CD4-positive, alpha-beta T cell treated with Interleukin-4 for 1 hour (primary cell): ENCODE measurements at places on chromosomes 7 and 10.

DNA sequence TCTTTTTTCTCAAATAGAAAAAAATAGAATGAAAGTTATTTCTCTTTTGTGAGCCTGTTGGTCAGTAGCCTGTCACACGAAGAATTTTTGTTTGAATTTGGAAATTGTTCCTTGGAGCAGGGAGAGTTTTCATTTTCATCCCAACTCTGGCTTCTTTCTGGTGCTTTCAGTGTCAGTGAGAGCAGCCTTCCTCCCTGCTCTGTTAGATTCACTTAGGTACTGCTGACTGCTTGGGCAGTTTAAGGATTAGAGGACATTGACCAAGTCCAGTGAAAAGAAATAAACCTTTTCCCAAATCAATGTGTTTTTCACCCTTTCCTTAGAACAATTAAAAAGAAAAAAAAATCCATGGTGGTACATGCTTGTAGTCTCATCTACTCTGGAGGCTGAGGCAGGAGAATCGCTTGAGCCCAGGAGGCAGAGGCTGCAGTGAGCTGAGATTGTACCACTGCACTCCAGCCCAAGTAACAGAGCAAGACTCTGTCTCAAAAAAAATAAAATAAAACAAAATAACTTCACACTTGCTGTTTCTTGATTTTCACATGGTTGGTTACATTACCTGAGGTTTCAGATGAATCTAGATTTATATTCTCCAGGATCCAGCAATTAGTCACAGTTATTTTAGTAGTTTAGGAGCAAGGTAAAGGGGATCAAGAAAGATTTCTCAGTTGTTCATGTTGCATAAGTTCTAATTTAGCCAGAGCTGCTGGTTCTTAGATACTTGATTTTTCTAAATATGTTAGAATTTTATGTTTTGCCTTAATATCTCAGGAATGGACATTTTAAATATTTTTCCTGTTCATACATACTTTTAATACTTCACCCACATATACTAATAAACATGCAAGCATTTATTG, 63.1 kb downstream of the ZNRF2 start:
- DNase-seq, result no peak

DNA sequence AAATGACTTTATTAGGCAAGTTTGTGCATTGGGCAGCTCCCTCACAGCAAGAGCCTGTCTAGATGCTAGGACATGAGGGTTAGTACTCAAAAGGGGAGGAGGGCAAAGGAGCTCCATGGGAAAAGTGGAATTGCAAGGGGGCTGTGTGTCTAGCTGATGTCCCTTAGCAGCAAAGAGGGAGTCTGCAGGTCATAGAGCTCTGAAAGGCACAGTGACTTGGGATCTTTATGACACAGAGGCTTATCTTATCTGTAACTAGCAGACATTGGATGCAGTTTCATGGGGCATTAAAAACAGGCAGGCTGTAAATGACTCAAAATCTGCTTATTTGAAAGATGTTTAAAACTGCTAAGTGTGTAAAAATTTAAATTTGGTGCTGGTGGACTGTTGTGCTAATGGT, 556.2 kb upstream of the FZD8 start:
- no peak for DNase-seq

- DNase-seq, result no peak
Measured at GRCh38 chr7:74545921-74546320, 92.2 kb downstream of the GTF2IRD1 start.

DNA sequence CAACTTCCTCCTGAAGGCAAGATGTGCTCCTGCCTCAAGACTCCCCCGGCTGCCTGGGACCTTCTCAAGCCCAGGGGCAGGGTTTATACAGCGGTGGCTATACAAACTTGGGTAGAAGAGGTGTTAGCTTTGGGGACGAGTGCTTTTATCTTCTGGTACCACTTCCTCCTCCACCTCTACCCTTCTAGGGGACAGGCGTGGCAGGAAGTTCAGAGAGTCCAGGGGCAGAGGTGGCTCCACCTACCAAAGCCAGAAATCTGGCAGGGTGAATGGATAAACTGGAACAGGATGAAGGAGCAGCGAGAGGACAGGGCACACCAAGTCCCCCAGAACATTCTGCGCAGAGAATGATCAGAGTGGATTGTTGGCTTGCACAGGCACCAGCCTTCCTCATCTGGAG, 24.0 kb upstream of the TM9SF3 start:
- no peak for DNase-seq

- peak; percentile 73 for DNase-seq
Measured at GRCh38 chr7:151876899-151877777, at the start of gene PRKAG2. PRKAG2 (minus strand) TSS chr7:151877115; CDS start chr7:151876620, 495 bp downstream.

GRCh38 chr10:84172467-84173356, 889 bp upstream of the GPR15LG start:
- no peak for DNase-seq

GRCh38 chr7:47561715-47562446, 20.0 kb downstream of the TNS3 start:
- no peak for DNase-seq

- DNase-seq, result peak; percentile 33
Measured at GRCh38 chr7:17152721-17153120, 145.7 kb upstream of the AHR start.

DNA sequence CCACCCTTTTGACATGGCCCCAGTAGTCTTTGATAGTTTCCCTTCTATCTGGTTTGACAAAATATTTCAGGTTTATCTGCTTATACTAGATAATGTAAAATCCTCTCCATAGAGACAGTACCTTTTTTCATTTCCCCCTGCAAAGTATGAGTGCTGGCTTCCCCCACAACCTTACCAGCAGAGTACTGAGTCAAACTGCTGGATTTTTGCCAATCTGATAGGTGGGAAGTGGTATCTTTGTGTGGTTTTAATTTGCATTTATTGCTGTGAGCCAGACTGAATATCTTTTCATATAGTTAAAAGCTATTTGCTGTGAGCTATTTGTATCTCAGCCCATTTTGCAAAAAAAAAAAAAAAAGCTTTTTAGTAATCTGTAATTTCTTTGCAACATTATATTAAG, 32.1 kb upstream of the HECTD2 start:
- DNase-seq, result peak; percentile 64

DNA sequence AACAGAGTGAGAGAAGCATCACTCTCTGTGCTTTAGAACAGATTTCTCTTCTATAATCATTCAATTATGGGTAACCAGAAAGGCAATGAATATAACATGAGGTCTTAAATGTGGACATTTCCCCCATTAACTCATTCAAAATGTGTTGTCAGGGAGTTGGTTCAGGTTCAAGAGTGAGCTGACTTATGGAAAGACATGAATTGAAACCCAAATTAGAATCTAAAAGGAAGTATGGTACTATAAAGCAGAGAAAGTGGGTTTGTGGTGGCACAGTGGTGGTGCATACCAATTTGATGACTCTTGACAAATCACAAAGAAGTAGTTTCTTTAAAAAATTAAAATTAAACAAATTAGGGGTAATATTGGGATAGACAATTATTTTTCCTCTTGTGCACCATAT, 114.6 kb upstream of the MEOX2 start:
- no peak for DNase-seq

GRCh38 chr10:33333260-33334101, 986 bp downstream of the NRP1 start:
- peak; percentile 31 for DNase-seq

DNA sequence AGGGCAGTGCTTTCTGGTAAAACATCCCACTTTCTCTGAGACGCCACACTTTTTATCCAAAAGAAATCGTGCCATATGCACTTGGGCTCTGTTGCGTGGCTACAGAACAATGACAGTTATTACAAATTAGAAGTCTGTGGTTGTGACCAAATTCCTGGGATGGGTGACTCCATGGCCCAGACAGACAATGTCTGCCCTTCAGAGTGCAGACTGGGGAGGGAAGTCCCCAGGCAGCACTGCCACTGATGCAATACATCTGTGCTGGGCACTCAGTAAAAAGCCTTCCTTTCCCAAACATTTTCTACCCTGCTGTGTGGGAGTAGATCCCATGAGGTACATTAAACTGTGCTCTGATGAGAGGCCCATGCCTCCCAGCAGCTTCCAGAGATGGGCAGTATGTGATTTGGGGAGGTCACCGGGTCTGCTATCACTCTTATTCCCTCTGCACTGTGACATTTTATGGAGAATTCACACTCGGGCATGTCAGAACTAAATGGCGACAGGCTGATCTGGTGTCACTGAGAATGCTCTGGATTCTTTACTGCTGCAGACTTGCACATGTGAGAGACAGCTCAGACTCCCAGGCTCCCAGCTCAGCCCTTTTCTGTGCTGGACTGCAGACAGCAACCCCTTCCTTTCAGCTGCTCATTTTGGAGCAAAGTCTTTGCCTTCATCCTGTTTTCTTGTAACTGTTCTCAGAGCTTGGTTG, 243.5 kb upstream of the ZNF32 start:
- DNase-seq, result no peak

DNA sequence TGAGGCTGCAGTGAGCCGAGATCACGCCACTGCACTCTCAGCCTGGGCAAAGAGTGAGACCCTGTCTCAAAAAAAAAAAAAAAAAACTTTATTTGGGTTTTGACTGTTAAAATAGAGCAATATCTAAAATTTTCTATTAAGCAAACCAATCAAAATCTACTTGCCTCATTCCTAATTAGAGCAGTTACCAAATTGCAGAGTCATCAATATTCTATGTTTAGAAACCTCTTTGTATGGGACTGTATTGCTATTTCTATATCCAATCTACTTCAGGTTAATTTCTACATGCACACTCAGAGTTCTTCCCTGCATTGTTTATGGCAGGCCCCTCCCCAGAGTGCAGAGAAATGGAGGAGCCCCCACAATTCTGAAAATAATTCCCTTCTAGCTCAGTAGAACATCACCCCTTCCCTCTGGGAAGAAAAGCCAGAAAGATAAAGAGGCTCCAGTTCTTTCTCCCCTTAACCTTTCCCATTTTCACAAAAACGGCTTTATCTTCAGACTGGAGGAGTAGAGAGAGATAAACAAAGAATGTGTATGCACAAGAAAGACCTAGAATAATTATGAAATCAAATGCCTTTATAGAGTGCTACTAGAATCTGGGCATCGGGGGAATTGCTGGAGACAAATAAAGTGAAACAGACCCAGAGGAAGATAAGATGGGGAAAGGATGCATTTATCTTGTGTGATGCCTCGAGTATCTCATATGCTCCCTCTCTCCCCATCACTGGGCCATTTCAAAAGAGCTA, 17.9 kb downstream of the SCRN1 start:
- no peak for DNase-seq

DNA sequence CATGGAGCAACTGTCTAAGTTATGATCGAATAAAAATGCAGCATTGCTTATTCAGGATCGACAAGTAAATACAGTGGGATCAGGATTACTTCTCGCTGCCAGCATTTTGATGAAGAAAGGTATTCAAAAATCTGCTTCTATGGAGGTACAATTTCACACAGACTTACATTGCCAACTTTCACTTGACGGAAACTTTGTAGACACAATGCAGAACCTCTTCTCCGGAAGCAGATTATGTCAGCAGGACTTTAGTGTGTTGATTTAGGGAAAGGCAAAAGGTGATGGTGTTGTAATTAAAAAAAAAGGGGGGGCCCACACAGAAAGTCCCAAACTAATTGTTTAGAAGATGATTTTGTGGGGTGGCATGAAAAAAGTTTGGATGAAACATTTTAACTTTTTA, 462.4 kb upstream of the KLF6 start:
- no peak for DNase-seq
